CD8-positive, alpha-beta T cell (primary cell): ENCODE measurements at places on chromosomes 1 and 21. TPM values are rescaled to one million over a fixed set of nuclear protein-coding genes. Genes with fewer than 3 reads are reported as not detected.
A peak's percentile ranks its signal among the peaks of the same experiment; 100 is the strongest.

DNA sequence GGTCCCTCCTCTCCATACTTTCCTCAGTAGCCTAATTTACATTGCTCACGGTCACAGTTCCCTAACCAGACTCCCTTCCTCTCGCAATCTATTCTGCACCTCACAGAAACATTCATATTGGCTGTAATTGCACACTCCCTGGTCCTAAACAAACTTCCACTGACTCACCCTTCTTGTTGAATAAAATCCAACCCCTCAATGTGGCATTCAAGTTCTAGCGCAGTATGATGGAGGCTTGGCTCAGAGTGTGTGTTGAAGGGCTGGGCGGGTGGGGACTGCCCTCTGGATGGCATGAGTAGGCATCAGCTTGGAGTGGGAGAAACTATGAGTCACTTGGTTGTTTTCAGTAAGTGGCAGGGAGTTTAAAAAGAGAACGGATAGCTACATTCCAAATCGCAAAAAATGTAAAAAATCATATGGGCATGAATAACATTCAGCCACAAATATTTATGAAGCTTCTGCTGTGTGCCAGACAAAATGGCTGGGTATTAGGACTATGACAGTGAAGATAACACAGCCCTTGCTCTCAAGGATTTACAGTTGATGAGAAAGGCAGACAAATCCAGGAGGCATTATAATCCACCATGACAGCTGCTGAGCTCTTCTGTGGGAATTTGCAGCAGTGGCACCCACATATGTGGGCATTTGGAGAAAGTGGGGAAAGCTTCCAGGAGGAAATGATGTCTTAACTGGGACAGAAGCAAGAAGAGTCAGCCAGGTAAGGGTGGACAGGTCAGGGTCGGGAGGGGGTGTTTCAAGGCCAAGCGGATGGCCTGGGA, 42.2 kb upstream of the LYST start:
- no peak for DNase-seq

DNA sequence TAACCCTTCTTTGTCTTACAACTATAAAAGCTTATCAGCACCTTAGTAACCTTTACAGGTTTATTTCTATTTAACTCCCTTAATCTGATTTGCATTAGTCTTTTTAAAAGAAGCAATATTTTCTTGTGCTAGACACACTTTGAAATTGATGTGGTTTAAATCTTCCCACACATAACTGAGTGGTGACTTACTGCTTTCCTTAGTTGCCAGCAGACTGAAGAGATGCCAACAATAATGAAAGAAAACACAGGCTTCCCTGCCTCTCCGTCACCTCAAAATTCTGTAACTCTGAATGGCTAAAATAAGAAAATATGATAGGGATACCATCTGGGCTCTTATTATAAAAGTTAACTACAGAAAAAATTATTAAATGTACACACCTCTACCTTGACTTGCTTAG, 196.8 kb downstream of the PTBP2 start:
- DNase-seq, result no peak

GRCh38 chr1:51420867-51421627, 90.7 kb upstream of the TTC39A start:
- DNase-seq, result no peak

DNA sequence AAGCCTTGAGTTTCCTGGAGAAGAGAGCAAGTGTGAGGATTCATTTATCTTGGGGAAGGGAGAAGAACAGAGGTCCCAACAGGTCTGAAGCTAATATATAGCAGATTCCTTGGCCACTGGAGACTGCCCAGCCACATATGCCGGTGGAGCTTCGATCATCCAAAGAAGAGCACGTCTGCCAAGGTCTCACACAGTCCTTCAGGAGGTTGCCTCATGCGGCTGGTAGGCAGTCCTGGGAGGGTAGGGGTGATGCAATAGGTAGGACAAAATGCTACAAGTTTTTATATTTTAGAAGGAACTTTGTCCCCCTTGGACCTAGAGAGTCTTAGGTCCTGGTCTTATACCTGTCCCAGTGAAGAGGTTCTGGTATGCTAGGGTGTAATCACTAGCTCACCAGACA, 582.5 kb downstream of the DPYD start:
- DNase-seq, result no peak

GRCh38 chr1:29179641-29180184, 2.0 kb downstream of the SRSF4 start:
- no peak for DNase-seq

DNA sequence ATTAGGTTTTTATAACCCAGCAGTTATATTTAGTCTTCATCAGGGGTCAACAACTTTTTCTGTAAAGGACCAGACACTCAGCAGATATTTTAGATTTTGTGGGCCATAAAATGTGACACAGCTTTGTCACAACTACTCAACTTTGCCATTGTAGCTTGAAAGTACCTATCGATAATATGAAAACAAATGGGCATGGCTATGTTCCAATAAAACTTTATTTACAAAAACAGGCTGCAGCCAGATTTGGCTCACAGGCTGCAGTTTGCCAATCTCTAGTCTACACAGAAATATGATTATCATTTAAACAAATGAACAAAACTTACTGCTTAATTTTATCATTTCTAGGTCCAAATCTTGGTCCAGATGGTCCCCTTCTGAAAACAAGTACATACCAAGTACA, 23.0 kb downstream of the VAMP4 start:
- DNase-seq, result no peak

GRCh38 chr1:58782178-58783089, 1.4 kb downstream of the JUN start:
- peak; percentile 52 for DNase-seq

DNA sequence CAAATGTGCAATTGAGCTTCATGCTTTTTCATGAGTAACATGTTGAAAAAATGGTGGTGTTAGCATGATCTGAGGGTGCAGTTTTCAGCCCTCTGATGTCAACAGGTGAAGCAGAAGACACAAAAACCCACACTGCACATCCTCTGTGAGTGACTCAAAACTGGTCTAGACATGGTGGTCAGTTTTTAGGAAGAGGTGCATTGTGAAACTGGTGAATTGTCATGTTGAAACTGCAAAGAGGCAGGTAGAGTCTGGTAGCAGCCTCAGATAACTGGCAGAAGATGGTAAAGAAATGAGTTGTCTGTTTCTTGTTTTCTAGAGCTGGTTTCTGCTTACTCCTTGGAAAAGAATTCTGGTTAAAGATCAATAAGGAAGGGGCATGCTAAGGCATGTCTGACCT, 97.3 kb upstream of the HMCN1 start:
- DNase-seq, result no peak

- DNase-seq, result no peak
These were observed 26.7 kb upstream of the DIP2A start for GRCh38 chr21:46431884-46432488.

DNA sequence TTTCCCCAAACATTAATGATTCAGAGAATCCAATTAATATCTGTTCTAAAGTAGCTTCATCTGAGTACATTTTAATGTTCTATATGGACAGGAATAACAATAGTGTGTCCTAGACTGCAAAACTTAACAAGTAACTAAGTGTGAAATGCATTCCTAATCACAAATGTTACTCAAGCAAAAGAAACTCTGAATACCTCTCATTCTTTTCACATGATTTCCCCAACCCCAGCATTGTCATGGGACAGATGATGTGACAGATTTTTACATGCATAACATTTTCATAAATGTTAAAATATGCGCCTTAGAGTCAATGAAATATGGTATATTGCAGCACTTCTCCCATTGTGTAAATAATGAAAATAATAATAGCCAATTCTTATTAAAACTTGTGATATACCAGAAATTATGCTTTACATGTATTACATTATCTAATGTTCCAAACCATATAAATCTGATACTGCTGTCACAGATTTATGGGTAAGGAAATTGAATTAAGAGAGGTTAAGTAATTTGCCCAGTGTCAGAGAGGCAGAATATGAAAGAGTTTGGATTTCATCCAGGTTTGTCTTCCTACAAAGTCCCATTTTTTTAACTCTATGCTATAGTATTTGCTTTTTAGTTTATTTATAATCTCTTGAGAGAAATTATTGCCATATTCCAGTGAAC, 269.4 kb downstream of the LRRC7 start:
- DNase-seq, result no peak

DNA sequence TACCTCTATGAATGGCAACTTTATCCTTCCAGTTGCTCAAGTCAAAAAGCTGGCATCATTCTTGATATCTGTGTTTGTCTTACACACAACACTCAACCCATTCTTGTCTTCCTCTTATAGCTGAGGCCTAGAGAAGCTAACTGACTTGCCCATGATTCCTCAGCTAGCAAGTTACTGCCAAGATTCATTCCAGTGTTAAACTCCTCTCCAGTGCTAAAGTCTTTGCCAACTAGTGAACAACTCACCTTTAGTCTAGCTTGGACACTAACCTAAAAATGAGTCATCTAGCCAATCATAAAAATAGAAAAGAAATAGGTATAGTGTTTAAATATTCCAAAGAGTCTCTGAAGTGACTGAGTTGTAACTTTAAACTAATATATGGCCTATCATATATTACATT, 45.6 kb upstream of the RGS2 start:
- DNase-seq, result no peak

GRCh38 chr21:34113842-34114241, 40.5 kb downstream of the MRPS6 start:
- DNase-seq, result no peak

DNA sequence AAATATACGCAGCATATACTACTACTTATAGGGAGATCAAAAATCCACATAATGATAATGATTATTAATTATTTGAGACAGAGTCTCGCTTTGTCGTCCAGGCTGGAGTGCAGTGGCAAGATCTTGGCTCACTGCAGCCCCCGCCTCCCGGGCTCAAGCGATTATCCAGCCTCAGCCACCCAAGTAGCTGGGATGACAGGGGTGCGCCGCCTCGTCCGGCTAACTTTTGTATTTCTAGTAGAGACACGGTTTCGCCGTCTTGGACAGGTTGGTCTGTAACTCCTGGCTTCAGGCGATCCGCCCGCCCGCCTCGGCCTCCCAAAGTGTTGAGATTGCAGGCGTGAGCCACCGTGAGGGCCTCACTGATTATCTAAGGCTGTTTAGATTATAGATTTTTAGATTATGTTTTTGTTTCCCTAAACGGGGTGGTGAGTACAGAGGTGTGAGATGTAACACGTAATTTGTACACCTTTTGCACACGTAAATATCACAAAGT, 548 bp upstream of the SLC25A33 start:
- no peak for DNase-seq

DNA sequence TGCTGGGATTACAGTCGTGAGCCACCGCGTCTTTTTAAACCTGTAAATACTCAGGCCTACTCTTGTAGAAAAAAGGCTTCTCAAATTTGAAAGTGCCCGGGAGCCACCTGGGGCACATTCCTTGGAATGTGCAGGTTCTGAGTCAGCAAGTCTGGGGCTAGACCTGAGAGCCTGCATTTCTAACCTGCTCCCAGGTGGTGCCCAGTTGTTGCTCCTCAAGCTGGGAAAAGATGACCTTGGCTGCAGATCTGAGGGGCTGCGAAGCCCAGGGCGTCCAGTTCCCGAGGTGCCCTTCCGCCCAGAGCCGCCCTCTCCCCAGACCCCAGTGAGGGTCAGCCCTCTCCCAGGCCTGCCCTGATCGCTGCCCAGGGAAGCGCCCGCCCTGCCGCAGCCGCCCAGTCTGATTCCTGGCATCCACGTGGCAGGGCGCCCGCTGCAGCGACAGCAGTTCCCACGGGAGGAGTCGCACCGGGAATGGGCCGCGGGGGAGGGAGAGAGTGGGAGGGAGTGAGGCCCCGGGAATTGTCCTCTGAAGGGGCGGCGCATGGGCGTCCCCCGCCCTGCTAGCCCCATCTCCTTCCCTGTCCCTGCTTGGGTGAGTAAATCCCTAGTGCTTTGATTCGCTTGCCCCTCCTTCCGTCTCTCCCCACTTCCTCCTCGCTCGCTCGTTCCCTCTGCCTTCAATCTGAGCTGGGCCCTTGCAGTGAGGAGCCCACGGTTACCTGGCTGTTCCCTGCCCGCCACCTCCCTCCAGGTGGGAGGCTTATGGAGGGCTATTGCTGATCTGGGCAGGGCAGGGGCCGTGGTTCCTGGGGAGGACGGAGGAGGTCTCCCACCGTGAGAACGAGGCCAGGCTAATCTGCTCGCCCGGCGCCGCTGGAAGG, 18.8 kb upstream of the TENT5B start:
- DNase-seq, result no peak

DNA sequence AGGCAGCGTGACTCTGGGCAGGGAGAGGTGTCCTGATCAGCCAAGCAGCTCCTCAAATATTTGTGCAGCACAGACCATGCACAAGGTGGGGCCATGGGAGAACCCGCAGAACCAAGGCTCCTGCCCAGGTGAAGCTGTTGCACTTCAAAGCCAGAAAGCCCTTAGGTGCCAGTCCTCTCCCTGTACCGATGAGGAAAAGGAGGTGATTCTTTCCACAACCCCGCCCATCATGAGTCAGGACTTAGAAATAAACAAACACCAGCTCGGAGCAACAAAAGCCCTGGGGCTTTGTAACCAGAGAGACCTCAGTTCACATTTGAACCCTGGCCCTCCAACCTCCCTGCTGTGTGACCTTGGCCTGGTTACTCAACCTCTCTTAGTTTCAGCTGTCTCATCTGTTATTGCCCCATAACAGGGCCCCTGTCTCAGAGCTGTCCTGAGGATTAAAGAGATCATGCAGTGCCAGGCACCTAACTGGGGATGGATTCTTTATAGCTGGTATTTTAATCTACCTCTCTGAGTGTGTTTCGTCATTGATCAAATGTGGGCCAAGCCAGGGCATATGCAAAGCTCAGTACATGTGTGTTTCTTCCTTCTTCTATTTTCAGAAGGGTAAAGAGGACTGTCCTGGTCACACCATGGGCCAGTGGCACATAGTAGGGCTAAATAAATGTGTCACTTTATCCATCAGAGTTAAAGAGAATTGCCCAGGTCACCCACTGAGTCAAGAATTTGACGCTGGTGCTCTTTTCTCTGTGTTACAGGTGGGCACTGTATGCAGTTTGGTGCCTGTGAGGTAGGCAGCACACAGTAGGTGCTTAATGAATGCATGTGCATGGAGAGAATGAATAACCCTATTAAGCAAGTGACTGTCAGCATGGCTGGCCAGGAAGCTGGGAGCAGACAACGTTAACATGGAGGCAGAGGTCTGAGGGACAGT, 1.4 kb downstream of the LDLRAD1 start:
- no peak for DNase-seq

FOXO6 gene
- total RNA-seq, result 1.7 TPM

IFNGR2 gene
- total RNA-seq, result 10.7 TPM

GGPS1 gene
- 21.3 TPM for total RNA-seq

CD2 gene
- 102 TPM for total RNA-seq

MAN1C1 gene
- 24.6 TPM for total RNA-seq

SPRR5 gene
- not detected for total RNA-seq

CDA gene
- not detected for total RNA-seq

PRPF38B gene
- 108 TPM for total RNA-seq

C2CD4D gene
- 0.65 TPM for total RNA-seq

AQP10 gene
- not detected for total RNA-seq

GJA4 gene
- not detected for total RNA-seq
